ENCODE measurements at places on chromosomes 1 and 21.
A peak's percentile ranks its signal among the peaks of the same experiment; 100 is the strongest.

DNA sequence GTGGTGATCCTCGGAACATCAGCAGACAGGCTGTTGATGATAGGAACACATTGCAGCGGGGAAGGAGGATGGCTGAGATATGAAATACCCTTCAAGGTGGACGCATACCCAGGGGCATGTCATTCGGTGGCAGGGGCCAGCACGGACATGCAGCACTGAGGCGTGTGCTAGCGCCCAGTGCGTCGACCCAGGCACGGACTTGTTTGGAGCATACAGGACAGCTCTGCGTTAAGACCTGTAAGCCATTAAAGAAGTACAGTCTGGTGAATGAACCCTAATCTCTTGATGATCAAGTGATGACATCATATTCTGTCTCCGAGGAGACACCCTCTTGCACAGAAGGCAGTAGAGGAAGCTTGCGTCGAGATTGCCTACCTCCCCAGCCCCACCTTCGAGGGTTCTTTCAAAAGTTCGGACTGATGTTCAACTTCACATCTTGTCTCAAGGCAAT lies 63.6 kb upstream of the KIF26B start:
- no peak for DNase-seq

- no peak for DNase-seq
Measured at GRCh38 chr1:246632281-246633168, 66.3 kb downstream of the CNST start.

DNA sequence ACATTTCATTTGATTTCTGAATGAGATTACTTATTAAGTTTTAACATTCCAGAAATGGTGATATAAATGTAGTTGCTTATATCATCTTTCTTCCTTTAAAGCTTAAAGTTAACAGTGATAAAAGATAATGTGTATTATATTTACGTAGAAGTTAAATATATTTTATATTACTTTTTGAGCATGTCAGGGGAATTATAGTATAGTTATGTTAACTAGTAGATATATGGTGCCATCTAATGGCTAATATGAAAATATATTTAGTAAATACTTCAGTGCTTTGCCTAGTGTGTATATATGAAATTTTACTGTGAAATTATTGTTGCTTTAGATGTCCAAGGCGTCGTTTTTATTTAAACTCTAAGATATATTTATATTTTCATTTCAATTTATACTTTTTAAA lies 51.5 kb downstream of the SYT14 start:
- DNase-seq, result peak; percentile 68

GRCh38 chr21:10273196-10273595 lies 248.2 kb upstream of the TPTE start:
- no peak for DNase-seq

DNA sequence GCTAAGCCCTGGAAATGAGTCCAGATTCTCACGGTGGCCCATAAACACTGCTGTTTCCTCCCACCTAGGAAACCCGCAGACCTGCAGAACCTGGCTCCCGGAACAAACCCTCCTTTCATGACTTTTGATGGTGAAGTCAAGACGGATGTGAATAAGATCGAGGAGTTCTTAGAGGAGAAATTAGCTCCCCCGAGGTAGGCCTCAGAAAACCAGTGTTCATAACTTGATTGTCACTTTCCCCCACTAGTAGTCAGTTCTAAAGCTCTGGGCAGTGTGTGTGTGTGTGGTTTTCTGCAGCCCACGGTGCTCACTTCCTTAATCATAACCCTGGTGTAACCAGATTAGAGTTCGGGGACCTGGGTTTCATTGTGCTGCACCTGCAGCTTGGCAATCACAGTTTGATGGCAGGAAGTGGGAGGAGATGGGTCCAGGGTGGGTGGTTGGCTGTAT lies 39.1 kb downstream of the CLIC6 start:
- DNase-seq, result no peak
